AG10803 (cell line): ENCODE measurements at places on chromosomes 2 and 18.

DNA sequence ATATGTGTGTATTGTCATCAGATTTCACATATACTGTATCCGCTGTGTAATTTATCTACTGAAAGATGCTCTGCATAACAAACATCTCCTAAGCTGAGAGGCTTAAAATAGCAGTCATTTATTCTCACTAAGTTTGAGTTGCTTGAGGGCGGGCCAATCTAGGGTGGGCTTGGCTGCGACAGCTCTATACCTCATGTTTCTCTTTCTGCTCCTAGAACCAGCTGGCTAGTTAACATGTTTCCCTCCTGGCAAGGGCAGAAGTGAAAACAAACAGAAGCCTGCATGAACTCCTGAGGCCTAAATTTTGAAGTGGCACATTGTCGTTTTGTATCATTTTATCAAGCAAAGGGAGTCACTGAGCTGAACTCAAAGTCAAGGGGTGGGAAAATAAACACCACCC lies 585.0 kb upstream of the VRK2 start:
- DNase-seq = no peak

DNA sequence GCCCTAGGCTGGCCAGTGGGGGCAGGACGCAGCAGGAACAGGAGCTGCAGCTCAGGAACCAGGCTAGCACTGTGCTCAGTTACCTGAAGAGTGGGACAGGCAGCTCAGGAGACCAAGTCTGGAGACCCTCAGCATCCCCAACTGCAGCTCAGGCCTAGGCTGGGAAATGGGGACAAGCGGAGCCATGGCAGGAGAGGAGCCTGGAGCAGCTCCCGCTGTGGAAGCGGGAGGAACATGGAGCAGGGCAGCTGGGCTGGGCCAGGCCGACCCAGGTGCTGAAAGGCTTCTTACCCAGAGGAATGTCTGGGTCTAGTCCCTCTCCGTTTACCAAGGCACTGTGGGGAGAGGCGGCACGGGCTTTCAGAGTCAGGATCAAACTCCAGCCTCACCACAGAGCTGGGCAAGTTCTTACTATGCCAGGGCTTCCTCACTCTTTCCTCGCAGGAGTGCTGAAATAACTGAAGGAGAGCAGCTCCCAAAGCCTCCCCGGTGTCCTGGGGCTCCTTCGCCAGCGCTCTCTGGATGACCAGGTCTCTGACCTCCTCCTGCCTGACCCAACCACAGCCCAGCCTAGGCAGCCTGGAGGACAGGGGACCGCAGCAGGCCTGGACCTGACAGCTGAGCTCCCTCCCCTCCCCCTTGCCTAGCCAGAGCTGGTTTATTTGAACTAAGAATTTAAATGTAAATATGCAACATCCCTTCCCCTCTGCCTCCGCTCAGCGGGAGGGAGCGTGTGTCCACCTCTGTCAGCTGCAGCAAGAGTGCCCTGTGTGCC lies 247.8 kb upstream of the SIX2 start:
- no peak for DNase-seq

GRCh38 chr2:669323-669722 lies 7.9 kb downstream of the TMEM18 start:
- peak; percentile 28 for DNase-seq

DNA sequence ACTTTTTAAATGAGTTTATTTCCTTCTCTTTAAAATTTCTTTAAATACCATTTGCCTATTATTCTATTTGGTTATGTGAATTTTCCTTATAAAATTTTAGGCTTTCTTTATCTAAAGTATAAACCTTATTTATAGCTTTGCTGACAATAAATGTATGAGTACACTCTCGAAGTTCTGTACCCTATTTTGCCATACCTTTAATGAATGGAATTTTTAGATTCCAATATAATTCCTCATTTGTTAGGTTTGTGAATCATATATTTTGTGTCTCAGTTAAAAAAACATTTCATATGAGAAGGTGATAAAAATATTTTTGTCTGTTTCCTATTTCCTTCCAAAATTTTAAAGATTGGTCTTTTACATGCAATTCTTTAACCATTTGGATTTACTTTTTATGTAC lies 427.4 kb upstream of the SLC8A1 start:
- DNase-seq = no peak

- DNase-seq = no peak
Observed at GRCh38 chr2:237725661-237726060, 72.9 kb upstream of the RBM44 start.

GRCh38 chr2:152175012-152175367 lies 573 bp downstream of the STAM2 start:
- DNase-seq = no peak

DNA sequence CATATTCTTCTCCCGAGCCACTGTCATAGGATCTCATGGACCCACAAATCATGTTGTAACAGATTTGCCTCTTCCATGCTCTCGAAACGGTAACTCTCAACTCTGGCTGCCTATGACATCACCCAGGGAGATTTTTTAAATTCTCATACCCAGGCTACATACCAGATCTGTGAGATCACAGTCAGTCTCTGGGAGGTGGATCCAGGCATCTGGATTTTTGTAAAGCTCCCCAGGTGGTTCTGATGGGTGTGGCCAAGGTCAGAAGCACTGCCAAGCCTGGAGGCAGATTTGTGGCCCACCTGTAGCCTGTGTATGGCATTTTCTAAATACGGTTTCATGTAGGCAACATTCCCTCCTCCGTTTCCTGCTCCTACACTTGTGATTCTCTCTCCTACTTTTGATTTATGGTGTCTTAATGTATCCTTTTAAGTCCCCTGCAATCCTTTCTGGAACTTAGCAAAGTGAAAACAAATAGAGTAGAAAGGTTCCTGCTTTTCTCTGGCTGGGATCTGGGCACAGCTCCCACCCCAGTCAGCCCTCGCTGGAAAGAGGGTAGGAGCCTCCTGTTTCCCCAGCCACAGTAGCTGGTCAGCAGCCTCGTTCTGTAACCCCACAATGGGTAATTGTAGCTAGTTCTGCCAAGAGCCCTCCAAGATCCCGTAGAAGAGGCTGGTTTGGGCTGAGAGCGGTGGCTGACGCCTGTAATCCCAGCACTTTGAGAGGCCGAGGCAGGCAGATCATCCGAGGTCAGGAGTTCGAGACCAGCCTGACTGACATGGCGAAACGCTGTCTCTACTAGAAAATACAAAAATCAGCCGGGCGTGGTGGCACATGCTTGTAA lies 96.2 kb downstream of the KLHL29 start:
- DNase-seq = peak; percentile 86

GRCh38 chr2:229174794-229175496 lies 96.1 kb downstream of the PID1 start:
- DNase-seq = peak; percentile 71

DNA sequence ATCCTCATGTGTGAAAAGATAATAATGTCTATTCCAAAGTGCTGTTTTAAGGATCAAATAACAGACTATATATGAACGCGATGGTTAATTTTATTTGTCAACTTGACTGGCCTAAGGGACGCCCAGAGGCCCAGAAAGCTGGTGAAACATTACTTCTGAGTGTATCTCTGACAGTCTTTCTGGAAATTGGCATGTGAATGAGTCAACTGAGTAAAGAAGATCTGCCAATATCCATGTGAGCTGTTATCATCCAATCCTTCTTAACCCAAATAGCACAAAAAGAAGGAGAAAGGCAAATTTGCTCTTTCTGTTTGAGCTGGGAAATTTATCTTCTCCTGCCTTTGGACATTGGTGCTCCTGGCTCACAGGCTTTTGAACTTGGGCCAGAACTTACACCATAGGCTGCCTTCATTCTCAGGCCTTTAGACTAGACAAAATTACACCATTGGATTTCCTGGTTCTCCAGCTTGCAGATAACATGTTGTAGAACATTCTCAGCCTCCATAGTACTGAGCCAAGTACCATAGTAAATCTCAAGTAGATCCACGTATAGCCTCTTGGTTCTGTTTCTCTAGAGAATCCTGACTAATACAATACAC lies 114.7 kb upstream of the DOCK10 start:
- DNase-seq = no peak

GRCh38 chr2:887639-888038 lies 63.0 kb upstream of the SNTG2 start:
- DNase-seq = no peak

GRCh38 chr2:18610090-18610489 lies 20.7 kb upstream of the NT5C1B start:
- no peak for DNase-seq

DNA sequence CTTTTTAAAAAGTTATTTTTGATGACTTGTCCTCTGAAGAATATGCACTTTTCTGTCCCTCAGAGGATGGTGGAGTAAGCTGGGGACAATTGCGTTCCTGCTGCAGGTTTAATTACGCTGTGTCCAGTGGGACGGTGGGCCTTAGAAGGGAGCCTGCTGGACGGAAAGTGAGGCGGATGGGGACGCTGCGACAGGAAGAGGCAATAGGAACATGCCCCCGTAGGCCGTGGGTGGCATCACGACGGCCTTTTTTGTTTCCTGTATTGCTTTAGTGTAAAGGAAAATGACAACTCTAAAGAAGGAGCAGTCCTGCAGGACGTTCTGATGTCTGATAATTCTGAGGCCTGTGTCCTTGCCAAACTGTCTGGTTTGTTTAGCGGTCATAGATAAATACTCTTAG lies 121.6 kb downstream of the NFATC1 start:
- DNase-seq = no peak

GRCh38 chr2:105078906-105079495 lies 41.1 kb downstream of the MRPS9 start:
- no peak for DNase-seq

DNA sequence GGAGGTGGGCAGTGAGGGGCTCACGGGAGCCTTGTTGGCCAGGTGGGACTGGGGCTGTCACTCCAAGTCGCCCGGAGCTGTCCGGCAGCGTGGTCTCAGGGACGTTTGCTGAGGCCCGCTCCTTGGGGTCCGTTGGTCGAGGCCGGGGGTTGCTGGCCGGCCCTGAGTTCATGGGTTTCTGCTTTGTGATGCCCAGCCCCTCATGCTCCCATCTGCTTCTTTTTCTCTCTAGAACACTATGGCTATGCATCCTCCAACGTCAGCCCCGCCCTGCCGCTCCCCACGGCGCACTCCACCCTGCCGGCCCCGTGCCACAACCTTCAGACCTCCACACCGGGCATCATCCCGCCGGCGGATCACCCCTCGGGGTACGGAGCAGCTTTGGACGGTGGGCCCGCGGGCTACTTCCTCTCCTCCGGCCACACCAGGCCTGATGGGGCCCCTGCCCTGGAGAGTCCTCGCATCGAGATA lies 14.5 kb downstream of the NFATC1 start:
- no peak for DNase-seq

DNA sequence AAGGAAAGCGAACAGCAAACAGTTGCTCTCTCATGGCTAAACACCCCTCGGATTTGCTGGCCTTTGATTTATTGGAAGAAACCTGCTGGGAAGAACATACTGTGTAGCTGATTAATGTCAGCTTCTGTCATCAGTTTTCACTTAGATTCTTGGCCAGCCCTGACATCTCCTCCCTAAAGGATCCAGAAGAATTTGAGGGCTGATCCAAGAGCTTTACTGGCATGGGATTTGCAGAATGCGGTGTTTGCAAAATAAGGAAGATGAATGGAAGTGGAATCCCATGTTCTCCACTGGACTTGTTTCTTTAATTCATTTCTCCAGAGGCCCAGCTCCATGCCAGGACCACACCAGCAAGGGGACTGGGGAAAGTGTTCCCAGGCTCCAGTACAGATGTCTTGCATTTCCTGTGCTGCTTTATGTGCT lies 80.5 kb downstream of the RDH14 start:
- DNase-seq = peak; percentile 97

- no peak for DNase-seq
Observed at GRCh38 chr2:130951018-130951417, 114.3 kb downstream of the ARHGEF4 start.

GRCh38 chr2:217302856-217303255 lies 443.0 kb upstream of the TNP1 start:
- no peak for DNase-seq

DNA sequence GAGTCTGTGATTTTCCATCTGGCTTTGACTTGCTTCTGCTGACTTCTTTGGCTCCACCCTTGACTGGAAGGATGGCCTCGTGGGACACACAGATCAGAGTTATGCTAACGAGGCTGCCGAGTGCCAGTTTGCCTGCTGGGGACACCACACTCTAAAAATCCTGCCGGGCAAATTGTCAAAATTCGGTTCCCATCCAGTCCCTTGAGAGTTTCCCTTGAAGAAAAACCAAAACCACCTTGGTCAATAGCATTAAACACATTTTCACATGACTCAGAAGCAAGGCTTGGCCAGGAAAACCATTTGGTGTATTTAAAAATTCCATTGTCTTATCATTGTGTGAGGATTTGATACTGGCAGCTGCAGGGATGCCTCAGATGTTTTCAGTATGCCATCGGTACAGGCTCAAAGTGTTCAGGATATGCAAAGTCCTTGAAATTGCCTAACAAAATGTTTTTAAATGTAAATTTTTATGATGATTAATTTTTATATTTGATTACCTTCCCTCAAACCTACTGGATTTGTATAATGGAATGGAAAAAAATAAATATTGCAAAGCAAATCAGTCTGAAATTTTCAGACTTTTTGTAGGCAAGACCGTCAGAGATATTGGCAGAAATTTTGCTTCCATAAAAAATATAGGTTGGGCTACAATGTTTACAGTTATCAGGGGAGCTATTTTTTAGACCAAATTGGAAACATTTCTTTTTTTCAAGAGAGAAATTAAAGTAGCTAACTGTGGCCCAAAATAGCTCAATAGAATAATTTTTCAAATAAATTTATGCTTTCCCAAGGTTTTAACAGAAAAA lies 41.6 kb downstream of the KCNE4 start:
- DNase-seq = peak; percentile 95

DNA sequence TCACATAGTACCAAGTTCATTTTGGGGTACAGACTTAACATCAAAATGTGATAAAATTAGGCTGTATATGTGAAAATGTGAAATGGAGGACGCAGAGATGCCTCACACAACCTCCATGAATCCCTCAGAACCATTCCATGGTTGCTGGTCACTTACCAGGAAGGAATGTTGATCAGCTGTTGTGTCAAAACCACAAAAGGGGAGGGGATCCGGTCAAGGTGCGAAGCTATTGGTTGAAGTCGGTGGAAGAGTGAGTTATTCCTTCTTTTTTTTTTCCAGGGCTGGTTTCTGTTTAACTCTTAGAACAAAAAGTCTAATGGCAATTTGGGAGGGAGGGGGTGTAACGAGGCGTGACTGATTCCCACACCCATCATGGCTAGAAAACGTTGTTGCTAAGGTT lies 32.3 kb upstream of the REG3A start:
- DNase-seq = no peak

- no peak for DNase-seq
Observed at GRCh38 chr2:114248648-114249047, 193.8 kb upstream of the DPP10 start.

- no peak for DNase-seq
Observed at GRCh38 chr18:32896776-32897547, 124.1 kb upstream of the KLHL14 start.

GRCh38 chr2:182496596-182496995 lies 69.8 kb upstream of the PDE1A start:
- DNase-seq = no peak

- DNase-seq = peak; percentile 49
Observed at GRCh38 chr2:96642564-96643360, at the start of gene FER1L5. Gene FER1L5, plus strand, starts transcription at chr2:96642764. Its CDS starts 73 bp downstream, at chr2:96642837.
